ENCODE measurements at places on chromosomes 11 and 22. TPM values are rescaled to one million over a fixed set of nuclear protein-coding genes. Genes with fewer than 3 reads are reported as not detected.

Gene HTR3B
- polyA plus RNA-seq: 0.03 TPM

Gene CRYBB2
- 0.08 TPM for polyA plus RNA-seq

- DNase-seq: peak; percentile 95
- H3K27me3 ChIP-seq: no peaks in the 10 kb centered on the region
- H3K4me3 ChIP-seq: no peak overlapping the region
- peaks cover 3% of the 10 kb centered on the region for H3K4me1 ChIP-seq
- no peaks in the 10 kb centered on the region for H3K36me3 ChIP-seq
- H3K27ac ChIP-seq: no peak overlapping the region
Observed at GRCh38 chr22:40709752-40710413, 30.6 kb downstream of the MCHR1 start.

DNA sequence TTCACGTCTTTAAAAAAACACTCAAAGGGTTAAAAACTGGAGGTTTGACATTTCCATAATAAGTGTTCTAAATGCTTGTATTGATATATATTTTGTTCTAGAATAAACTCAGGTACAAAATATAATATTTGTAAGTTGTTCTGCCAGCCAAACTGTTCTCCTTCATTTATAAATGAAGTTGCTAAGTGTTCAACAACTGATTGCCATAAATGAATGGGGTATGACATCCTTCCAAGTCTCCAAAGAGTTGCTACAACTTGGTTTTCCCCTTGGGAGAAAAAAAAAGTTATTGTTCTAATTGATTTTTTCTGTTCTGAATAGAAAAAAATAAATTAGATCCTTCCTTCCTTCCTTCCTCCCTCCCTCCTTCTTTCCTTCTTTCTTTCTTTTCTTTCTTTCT is 65.4 kb upstream of the BLID start:
- H3K27ac ChIP-seq: no peak overlapping the region
- no peaks in the 10 kb centered on the region for H3K4me1 ChIP-seq
- H3K4me3 ChIP-seq: no peak overlapping the region

DNA sequence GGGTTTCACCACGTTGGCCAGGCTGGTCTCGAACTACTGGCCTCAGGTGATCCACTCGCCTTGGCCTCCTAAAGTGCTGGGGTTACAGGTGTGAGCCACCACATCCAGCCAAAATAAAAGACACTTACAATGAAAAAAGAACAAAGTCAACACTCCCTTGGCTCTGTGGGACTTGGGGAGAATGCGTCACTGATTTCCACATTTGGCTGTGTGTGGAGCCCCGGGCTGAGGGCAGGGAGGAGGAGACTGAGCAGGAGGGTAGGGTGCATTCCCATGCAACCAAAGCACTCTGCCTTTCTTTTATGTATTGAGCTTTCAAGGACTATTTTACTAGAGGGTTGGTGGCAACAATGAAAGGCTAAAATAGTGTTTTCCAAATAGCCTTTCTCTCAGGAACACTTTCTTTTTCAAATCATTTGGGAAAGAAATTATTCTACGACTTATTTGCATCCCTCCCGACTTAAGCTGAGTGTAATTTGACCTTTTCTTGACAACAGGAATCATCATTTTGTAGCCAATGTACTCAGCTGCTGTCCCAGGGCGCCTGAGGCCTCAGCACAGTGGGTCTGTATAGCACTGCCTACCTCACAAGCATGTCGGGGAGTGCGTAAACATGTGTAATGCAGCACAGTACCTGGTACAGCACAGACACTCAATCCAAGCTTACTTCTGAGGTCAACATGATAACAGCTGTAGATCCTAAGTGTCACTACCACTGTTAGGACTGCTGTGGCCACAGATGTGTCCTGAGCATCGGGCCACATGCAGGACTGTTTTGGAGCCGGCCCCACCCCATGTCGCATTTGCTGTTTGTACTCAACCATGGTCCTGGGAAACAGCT is 10.1 kb upstream of the SERPIND1 start:
- no peak for DNase-seq
- H3K4me3 ChIP-seq: no peak overlapping the region
- peaks cover 3% of the 10 kb centered on the region for H3K36me3 ChIP-seq

DNA sequence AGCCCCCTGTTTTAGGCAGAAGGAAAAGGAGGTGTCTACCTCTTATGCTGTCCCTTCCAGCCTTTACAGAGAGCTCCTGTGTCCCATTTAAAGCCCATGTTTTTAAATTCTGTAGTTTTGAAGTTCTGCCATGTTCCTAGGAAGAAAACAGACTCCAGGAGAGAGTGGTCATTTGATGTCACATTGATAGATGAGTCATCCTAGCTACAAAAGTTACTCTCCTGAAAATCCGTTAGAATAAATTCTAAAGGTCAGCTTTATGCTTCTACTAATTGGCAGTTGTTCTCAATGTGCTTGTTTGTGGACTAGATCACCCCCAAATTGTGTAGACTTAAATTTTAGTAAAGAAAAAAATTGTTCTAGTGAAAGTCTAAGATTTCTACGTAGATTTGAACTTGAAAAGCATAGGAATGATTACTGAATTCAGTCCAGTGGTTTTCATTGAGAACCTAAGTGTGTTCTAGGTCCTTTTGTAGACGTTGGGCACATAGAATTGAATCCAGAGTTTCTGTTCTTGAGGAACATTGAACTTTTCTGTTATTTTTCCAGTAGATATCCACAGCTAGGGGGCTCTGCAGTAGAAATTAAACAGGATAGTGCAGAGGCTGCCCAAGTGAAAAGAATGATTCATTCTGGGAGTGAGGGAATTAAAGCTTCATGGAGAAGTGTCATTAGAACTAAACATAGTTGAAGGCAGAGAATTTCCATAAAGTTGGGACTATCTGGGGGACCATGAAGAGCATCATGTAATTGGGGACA is 140.6 kb upstream of the RASSF10 start:
- H3K27me3 ChIP-seq: no peaks in the 10 kb centered on the region
- peaks cover 4% of the 10 kb centered on the region for H3K4me1 ChIP-seq
- no peaks in the 10 kb centered on the region for H3K36me3 ChIP-seq
- H3K27ac ChIP-seq: no peak overlapping the region
- DNase-seq: no peak

All from lung (tissue), 17 donors.